SJSA1 (cell line): ENCODE measurements at places on chromosomes 5 and 9. TPM values are rescaled to one million over a fixed set of nuclear protein-coding genes. Genes with fewer than 3 reads are reported as not detected.

The TMEM8B gene
- 1.4 and 2.8 TPM in 2 replicates for total RNA-seq

The IFNA13 gene
- total RNA-seq: not detected in 2 replicates

The THBS4 gene
- total RNA-seq: 0.42 and 2.0 TPM in 2 replicates

The CMYA5 gene
- total RNA-seq: 0.05 and 0.06 TPM in 2 replicates

The HRCT1 gene
- 0.63 TPM in 1 of 2 replicates, not detected in the other for total RNA-seq

The FBXW11 gene
- total RNA-seq: 106 and 123 TPM in 2 replicates

The VCAN gene
- total RNA-seq: 46.0 and 69.4 TPM in 2 replicates

The DEPDC1B gene
- 14.5 and 20.8 TPM in 2 replicates for total RNA-seq

The KCNIP1 gene
- 2.2 and 3.1 TPM in 2 replicates for total RNA-seq

The GRIA1 gene
- not detected in 2 replicates for total RNA-seq

The KCNMB1 gene
- total RNA-seq: 0.44 and 1.00 TPM in 2 replicates

The PFDN1 gene
- total RNA-seq: 200 and 218 TPM in 2 replicates

The ADAMTSL2 gene
- not detected in 2 replicates for total RNA-seq

The TMEM171 gene
- total RNA-seq: 4.5 and 8.4 TPM in 2 replicates

The C9orf153 gene
- 0.39 TPM in 1 of 2 replicates, not detected in the other for total RNA-seq

The SAPCD2 gene
- total RNA-seq: 21.5 and 24.9 TPM in 2 replicates

The SLC27A6 gene
- total RNA-seq: 2.9 and 3.2 TPM in 2 replicates

The CYLC2 gene
- total RNA-seq: not detected in 2 replicates

The ECSCR gene
- total RNA-seq: 0.53 and 1.2 TPM in 2 replicates

The GM2A gene
- total RNA-seq: 16.7 and 27.4 TPM in 2 replicates

The NUP155 gene
- total RNA-seq: 64.2 and 86.7 TPM in 2 replicates

The CDO1 gene
- 6.8 TPM in 2 replicates for total RNA-seq

The LHX2 gene
- total RNA-seq: 0.18 TPM in 1 of 2 replicates, not detected in the other

The CCL28 gene
- 0.18 TPM in 1 of 2 replicates, not detected in the other for total RNA-seq

The IPPK gene
- total RNA-seq: 8.5 and 13.2 TPM in 2 replicates
